ENCODE measurements at places on chromosomes 11 and 22.
A peak's percentile ranks its signal among the peaks of the same experiment; 100 is the strongest.

DNA sequence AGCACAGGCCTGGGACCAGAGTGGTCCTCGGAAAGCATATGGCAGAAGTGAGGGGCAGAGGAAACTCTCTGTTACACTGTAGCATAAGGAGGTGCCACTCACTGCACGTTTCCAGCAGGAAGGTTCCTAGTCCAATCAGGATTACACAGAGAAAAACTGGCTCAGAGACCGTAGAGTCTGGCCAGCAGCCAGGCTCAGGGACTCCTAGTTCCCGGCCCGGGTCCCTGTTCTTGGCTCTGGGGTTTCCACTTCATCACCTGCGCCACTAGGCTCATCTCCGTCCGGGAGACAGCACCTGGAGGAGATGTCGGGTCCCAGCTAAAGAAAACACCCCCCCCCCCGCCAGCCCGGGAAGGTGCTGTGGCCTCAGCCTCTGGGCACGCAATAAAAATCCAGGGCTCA is 1.1 kb downstream of the TTLL12 start:
- DNase-seq: no peak

DNA sequence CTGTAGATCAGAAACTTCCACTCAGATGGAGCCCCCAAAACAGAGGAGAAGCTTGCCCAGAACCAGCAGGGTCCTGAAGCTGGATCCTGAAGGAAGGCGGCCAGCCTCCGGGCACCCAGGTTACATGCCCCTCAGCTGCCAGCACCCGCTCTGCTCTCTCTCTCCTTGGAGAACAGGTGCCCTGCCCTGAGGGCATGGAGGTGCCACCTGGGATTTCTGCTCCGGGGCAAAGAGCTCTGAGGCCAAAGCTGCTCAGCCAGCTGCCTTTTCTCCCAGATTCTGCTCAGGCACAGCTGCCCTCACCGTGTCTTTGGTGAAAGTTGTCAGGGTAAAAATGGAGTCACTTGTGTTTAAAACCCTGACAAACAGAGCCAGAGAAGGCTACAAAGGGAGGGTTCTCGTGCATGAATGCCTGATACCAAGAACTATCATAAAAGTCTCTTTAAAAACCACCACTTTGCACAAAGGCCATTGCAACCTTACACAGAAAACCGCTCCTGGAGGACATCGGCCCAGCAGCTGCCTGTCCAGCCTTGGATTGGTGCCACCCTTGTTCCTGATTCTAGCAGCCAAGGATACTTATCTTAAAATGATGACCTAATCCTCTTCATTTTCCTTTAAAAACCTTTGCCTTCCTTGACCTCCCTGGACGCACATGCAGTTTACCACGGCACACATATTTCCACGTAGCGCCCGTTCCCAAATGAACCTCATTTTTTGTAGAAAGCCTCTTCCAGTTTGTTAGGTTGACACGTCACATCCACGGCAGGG is 140.0 kb downstream of the CACNA1I start:
- no peak for DNase-seq

DNA sequence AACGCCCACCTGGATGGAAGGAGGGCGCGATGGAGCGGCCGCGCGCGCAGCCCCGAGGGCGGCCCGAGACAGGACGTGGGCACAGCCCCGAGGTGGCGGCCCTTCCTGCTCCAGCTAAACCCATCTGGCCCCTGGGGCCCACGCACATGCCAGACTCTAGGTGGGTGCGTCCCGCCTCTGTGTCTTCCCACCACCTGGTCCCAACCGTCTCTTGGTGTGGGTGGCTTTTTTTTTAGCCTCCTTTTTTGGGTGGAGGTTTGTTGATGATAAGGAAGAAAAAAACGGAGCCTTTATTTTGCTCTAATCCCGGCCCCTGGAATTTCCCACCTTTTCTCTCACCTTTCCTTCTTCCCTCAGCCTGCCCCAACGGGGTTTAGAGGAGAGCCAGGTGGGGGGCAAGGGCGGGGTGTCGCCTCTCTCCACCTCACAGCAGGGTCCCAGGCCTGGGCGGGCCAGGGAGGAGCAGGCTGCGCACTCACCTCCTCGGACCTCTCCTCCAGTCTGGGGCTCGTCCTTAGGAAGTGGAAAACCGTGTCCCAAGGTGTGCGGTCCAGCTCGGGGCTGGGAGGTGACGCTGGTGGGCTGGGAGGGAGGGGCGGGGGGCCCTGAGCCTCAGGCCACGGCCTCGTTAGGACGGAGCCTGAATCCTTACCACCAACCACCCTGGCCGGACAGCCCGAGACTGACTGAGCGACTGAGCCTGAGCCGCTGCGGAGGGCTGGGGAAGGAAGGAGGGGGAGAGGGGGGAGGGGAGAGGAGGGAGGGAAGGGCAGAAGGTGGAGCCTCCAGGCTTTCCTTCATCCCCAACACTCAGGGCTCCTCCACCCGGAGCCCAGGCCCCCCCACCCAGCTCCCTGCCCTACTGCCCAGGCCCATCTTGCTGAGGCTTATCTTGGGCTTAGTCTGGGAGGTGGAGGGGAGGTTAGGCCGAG is at the start of gene SOX10:
SOX10 (minus strand) TSS at position 696 of the 932 bp plus-strand sequence. CDS start 771 bp downstream, outside the sequence.
- no peak for DNase-seq

DNA sequence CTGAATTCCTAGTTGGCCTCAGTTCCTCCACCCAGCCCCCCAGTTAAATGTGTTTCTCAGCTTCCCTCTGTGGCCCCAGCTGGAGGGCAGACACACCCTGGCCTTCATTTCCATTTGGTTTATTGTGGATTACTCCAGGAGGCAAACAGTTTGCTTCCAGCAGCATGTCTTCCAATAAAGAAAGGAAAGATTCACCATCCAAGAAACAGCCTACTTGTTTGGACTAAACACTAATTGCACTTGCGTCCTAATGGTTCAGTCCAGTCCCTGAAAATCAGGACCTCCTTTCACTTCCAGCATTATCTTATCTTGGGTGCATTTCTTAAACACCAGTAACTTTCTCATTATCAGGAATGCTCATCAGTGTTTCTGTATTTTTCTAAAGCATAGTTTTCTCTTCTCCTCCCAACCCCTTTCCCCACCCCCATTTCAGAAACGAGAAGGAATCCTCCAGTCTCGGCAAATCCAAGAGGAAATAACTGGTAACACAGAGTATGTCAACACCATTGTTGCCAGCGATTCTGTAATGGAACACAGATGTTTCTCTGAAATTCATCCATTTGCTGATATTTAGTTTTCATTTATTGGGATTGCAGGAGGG is 130.9 kb downstream of the PARVA start:
- DNase-seq: no peak

DNA sequence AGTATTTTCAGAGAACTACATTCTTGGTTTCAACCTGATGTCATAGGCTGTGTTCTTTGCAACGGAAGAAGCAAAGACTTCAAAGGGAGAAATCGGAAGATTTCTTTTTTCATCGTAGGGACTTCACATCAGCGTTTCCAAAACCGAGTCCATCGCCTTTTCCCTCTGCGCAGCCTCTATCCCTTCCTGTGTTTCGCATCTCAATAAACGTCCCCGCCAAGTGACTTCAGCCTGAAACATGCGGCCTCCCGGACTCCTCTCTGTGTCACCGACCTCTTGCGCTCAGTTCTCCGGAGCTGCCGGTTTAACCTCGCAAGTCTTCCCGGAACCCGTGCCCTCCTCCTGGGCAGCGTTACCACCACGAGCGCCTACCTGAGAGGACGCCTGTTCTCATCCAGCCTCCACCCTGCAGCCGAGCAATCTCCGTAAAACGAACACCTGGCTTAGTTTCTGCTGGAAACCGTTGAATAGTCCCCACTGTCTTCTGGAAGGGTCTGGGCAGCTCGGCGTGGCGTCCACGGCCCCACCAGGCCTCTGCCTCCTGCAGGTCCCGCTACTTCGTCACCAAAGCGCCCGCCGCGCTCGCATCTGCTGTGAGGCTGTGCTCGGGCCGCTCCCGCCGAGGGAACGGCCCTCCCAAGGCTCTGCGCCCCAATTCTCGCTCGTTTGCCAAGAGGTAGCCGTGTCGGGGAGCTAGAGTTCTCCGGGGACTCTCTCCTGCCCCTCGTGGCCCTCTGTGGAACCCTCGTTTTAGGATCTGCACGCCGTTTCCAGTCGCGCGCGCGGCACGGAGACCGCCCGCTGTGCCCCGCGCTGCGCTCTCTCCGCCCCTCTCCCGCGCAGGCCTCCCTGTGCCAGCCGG is at the start of gene GLB1L3:
GLB1L3 (plus strand) TSS at position 846 of the 862 bp plus-strand sequence. CDS start 362 bp downstream, outside the sequence.
- peak; percentile 41 for DNase-seq

GRCh38 chr11:75538150-75538942 is 12.6 kb upstream of the GDPD5 start:
- DNase-seq: no peak

DNA sequence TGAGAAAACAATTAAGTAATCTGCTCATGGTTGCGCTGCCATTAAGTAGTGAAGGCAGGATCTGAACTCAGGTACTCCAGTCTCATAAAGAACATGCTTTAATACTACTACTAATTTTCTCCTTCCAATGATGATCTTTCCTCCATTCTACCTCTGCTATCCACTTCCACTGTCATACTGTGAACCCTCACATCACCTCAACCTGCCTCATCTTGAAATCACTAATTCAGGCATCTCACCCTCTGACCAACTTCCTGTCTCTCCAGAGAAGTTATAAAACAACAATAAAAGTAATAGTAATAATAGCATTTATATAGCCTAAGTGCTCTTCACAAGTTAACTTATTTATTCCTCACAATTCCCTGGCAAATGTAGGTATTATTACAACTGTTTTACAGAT is 57.1 kb upstream of the PSMA1 start:
- DNase-seq: no peak

- no peak for DNase-seq
Observed at GRCh38 chr11:96017856-96018255, 93.9 kb upstream of the MTMR2 start.

GRCh38 chr11:17148536-17148935 is 59.2 kb downstream of the PIK3C2A start:
- no peak for DNase-seq
